NCI-H2227 treated with DMSO at 0.1 percent for 48 hours (cell line): ENCODE measurements at places on chromosomes 13 and 19.

- DNase-seq, result no peak
Observed at GRCh38 chr19:34316247-34316646, 48.7 kb upstream of the GPI start.

- no peak for DNase-seq
Observed at GRCh38 chr13:43166644-43167457, 143.5 kb downstream of the DNAJC15 start.

DNA sequence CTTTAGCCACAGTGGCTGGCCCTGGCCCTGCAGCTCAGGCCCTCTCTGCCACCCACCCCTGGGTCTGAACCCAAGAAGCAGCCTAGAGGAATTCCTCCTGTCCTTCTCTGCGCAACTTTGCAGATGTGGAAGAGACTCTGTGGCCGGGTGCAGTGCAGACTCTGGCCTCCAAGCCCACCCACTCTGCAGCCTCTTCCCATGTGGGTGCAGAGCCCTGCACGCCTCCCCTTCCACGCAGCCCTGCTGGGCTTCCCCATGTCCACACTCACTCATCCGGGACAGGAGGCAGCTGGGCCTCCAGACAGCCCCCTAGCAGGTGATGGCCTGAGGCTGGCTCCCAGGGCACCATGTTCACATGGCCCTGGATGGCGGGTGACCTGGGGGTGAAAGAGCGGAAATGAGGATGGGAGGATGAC, 2.5 kb downstream of the TEX29 start:
- no peak for DNase-seq

- DNase-seq, result no peak
Observed at GRCh38 chr19:21519488-21519887, 14.1 kb downstream of the ZNF429 start.

DNA sequence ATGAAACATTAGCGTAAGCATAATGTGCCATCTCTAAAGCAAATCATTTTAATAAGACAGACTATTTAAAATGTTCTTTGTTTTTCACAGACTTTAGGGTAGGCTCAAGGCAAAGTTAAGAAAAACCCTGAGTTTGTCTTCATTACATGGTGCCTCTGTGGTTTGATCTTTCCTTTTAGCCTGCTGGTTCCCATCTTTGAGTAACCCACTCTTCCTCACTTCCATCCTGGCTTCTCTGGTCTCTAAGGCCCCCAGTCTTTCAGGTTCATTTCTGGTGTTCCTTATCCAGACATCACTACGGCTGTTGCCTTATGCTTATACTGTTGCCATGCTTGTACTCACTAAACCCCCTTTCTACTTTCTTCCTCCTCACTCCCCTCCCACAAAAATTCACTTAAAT, 38.4 kb downstream of the DACH1 start:
- no peak for DNase-seq

DNA sequence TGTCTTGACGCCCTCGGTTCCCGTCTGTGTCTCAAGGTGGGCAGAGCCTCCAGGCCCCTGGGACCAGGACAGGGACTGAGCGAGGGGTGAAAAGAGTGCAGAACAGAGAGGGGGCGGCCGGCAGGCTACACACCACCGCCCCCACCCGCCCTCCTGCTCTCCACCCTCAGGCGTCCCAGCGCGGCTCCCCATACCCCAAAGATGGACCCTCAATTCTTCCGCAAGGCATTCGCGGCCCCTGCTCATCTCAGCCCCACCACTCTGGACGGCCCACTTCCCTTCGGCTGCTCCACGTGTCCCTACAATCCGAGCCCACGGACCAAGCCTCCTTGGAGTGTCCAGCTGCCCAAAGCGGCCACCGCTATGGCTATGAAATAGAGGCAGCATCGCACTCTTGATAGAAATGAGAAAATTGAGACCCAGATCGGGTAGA, 1.8 kb downstream of the KLF16 start:
- no peak for DNase-seq

GRCh38 chr13:38141792-38142191, 207.9 kb upstream of the UFM1 start:
- DNase-seq, result no peak

DNA sequence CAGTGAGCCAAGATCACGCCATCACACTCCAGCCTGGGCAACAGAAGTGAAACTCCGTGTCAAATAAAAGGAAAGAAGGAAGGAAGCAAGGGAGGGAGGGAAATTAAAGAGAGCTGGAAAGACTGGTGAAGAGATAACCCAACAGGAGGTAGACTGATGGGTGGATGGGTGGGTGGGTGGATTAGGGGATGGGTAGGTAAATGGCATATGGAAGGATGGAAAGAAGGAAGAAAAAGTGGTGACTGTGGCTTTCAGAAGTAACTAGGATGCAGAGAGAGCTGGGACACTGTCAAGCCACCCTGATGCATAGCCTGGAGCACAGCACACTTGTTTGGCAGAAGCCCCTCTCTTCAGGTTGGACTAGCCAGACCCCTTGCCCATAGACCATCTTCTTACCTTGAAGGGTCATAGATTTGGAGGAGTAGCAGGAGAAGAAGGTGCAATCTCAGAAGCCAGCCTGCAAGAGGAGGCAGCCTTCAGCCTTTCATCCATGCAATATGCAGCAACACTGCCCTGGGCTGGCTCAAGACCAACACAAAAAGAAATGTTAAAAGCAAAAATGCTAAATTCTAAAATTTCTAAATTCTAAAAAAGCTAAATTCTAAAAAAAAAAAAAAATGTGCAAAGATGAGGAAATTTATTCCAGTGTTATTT, 5.1 kb downstream of the IQCN start:
- DNase-seq, result no peak

- no peak for DNase-seq
Observed at GRCh38 chr13:105595471-105595870, 940.0 kb downstream of the EFNB2 start.

- no peak for DNase-seq
Observed at GRCh38 chr19:53936029-53936428, 26.7 kb upstream of the CACNG8 start.

DNA sequence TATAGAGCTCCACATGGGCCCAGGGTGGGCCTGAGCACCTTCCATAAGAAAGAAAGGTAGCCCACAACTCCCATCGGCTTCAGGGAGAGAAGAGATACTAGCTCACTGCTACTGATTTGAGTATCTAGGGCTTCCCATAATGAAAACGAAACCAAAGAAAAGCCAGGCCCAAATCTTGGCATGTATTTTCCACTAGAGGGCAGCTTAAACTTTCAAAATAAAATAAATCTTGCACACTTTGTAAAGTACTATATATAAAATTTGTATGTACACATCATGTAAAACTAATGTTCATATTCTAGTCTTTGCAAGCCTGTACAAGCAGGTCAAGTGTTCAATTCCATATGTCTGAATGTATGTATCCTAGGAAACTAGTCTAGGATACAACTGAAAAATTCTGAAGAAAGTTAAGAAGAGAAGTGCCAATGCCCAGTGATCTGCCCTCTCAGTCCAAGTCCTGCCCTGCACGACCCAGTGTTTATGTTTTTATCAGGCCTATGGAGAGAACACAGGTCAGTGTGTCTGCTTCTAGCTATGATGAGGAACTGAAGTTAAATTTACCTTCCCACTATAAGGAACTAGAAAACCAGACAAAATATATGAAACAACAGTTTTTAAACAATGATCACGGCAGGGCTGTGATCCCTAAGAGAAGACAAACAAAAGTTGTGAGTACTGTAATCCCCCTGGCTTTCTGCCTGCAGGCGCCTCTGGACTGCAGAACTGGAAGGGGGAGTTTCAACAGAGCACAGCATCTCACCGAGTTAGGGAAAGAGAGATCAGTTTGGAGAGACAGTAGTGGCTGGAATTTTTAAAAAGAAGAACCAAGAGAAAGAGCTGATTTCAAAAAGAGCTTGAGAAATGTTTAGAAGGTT, 475.7 kb downstream of the UQCRFS1 start:
- peak; percentile 95 for DNase-seq

- no peak for DNase-seq
Observed at GRCh38 chr13:48910686-48911085, 65.0 kb upstream of the FNDC3A start.

- no peak for DNase-seq
Observed at GRCh38 chr13:104086759-104087158, 1020.5 kb upstream of the SLC10A2 start.

DNA sequence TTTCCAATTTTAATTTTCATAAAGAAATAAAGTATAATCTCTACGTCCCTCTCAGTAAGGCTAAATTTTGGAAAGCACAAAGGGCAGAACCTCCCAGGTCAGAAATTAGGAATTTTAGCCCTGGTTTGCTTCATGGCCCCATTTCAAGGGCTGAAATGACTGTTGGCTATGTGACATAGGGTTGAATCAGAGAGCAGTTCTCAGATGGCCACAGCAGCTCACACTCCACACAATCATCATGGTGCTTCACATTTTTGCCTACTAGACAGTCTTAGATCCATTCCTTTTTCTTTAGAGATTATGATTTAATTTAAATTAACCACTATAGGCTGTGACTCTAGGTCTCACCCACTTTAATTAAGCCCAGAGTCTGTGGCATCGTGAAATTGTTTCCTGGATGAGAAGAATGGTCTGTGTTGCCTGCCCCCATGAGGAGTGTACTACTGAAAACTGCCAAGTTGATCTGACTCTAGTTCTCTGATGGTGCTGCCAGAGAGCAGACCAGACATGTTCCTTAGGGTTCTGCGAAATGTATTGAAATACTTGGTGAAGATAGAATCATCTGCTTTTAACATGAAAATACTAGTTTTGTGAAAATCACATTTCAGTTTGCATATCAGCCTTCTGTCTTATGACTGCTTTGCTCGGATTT, 57.4 kb downstream of the ESD start:
- no peak for DNase-seq

DNA sequence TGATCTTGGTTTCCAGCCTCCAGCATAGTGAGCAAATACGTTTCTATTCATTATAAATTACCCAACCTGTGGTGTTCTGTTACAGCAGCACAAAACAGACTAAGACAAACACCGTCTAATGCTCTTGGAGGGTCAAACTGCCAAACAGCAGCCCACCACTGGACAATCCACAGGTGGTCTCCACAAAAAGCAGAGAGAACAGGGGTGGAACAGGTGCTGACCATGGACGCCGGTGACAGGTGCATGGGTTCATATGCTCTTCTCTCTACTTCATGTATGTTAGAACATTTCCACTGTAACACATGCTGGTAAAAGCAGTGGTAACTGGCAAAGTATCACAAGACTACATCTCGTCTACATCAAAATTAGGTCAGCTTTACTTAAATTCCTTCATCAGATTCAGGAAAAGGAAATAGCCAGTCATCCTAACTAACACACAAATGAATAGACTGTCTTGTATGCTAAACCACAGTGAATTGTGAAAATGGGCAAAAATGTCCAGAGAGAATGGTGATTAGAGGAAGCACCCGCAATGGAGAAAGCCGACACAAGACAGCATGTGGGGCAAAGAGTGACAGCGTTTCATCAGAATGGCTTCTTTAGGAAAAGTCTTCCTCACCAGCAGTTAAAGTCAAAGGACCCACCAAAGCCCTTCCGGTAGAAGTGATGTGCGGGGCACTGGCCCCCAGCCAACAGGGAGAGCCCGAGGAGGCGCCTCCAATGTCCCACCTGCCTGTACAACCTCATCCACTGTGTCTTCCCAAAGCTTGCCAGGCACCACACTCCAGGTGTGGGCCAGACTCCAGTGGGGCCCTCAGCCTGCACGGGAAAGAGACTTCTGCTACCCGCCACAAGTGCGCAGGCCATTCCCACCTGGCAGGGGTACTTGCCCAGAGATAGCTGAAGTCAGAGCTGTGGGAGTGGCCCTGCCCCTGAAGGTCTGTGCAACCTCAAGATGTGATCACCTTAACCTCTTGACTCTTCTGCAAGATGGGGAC, 6.5 kb downstream of the CARS2 start:
- no peak for DNase-seq

GRCh38 chr19:35560677-35561076, 2.8 kb downstream of the ATP4A start:
- DNase-seq, result no peak

- DNase-seq, result no peak
Observed at GRCh38 chr19:12800466-12800770, 1.2 kb downstream of the PRDX2 start.

GRCh38 chr19:36528921-36529518, 949 bp upstream of the ZNF260 start:
- DNase-seq, result no peak

DNA sequence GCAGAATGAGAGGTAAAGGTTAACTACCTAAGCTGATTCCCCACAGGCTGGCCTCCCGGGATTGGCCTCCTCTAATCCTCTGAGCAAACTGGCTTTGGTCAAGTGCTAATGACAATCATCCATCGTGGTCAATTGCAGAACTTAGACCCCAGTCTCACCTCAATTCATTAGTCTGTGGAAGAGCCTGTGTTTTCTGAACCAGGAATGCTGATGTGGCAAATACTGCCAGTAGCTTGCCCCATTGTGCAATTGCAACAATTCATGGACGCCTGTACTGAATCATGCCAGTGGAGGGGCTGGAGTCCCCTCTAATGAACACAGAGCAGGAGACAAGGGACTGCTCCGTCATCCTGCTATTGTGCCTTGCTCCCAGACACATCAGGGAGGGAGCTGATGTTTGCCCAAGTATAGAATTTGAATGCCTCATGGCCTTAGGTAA, 1256.5 kb downstream of the EFNB2 start:
- no peak for DNase-seq

DNA sequence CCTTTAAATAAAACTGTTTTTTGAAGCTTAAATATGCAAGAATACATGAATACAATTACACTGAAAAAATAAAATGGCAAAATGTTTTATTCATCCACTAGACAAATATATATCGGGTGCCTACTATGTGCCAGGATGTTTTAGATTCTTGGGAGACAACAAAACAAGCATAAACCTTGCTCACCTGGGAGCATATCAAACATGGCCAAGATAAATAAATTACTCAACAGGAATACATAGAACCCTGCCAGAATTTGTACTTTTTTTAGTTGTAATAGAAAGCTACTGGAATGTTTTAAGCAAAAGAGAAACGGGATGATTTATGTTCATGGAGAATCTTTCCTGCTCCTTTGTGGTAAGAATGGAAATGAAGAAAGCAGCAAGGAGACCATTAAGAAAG, 2358.5 kb upstream of the PCDH20 start:
- DNase-seq, result no peak

- no peak for DNase-seq
Observed at GRCh38 chr19:3572855-3573161, at the start of gene HMG20B. TSS of gene HMG20B (plus strand) at chr19:3572944. CDS start at chr19:3573310, 366 bp downstream.
